ENCODE measurements at places on chromosomes 5 and 9.

DNA sequence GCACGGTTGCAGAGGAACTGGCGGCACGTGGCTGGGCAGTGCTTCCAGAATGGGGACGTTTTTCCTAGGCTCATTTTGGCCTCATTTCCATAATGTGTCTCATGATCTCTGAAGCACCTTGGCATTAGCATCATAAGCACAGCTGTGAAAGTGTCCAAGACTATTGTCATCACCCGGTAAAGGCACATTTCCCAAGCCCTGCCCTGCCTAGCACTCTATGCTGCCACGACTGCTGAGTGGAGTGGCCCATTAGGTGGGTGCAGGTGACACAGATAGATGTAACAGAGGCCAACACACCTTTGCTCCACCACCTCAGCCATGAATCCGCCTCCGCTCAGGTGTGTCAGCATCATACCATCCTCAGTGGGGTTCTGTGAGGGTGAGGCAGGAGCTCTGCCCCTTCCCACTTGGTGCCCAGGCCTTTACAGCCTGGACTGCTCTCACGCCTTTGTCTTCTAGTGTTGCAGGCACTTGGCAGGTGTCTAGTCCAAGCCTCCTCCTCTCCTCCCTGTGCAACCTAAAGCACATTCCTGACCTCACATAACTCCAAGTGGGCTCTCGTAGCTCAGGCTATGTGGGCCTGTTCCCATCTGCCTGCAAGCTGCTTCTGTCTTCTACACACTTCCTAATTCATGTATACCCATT is 213.0 kb downstream of the FSTL4 start:
- no peak for DNase-seq

- DNase-seq, result no peak
Measured at GRCh38 chr5:14059810-14060209, 83.3 kb upstream of the TRIO start.

- DNase-seq, result no peak
Measured at GRCh38 chr9:122128007-122128968, 31.3 kb downstream of the NDUFA8 start.

GRCh38 chr5:72326306-72326649 is 6.1 kb downstream of the PTCD2 start:
- no peak for DNase-seq

- no peak for DNase-seq
Measured at GRCh38 chr9:37972351-37972848, 68.5 kb upstream of the SLC25A51 start.

DNA sequence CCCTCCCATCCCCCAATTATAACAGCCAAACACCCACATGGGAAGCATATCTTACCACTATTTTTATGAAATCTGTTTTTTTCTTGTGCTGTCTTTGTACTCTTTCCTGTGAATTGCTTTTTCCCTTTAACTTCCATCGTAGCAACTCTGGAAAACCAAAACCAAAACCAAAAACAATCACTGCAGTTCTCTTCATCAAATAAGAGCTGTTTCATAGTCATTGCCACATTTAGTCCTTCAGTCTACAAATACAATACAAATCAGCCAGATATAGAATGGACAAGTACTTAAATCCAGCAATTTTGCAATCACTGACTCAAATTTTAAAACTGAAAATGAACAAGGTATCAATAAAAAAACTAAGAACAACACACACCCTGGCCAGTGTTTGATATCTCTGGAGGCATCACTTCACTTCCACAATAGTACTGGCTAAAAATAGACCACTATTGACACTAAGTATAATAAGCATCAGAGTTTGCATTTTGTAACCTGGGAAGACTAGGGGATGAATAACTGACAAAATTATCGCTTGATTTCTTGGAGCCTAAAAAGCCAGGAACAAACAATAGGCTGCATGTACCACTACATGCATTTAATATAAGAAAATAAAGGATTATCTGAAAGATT is 5.4 kb downstream of the PUM3 start:
- no peak for DNase-seq

DNA sequence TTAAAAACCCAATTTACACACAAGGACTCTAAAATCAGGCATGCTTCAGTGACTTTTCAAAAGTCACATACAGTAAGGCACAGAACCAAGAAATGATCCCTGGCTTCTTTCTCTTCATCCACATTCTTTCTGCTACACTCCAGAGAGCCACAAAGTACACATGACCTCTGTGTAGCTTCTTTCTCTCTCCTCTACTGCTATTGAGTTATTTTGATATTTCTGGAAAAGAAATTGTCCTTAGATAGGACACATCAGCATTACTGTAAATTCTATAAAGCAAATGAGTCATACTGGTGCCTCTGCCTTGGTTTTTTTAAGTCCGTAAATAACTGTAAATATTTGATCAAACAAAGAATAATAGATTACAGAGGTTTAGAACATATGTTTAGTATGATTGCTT is 96.3 kb downstream of the KIAA0825 start:
- DNase-seq, result no peak

- no peak for DNase-seq
Measured at GRCh38 chr9:111839987-111840386, 45.2 kb upstream of the SHOC1 start.

DNA sequence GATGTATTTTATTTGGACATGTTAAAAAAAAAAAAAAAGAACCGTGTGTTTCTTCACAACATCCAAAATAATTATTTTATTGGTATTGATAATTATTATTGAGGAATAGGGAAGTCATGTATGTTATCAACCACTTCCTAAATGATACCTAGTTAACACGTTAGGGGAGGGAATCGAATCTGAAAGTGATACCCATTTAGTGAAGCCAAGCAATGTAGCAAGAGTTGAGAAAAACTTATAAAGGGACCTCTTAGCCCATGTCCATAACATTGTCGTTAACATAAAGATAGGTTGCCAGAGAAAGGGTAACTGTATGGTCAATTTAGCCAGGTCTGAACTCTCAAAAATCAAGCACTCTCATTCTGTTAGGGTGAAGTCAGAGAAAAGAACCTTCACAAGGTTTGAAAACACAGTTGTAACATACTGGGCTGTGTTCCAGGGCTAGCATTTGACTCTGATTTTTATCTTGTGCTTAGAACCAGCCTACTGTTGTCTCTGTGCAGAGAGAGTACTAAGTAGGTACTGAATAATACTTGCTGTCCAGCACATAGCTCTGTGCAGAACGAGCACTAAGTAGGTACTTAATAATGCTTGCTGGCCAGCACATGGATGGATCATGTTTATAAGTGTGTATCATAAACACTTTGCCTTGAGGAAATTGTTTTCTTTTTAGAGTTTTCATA is 60.4 kb downstream of the GHR start:
- no peak for DNase-seq

- no peak for DNase-seq
Measured at GRCh38 chr9:93447655-93448054, 3.8 kb upstream of the FAM120A start.

- DNase-seq, result no peak
Measured at GRCh38 chr9:108273988-108274387, 581.8 kb downstream of the ACTL7B start.

- DNase-seq, result peak; percentile 23
Measured at GRCh38 chr5:37043693-37044092, 167.1 kb downstream of the NIPBL start.

DNA sequence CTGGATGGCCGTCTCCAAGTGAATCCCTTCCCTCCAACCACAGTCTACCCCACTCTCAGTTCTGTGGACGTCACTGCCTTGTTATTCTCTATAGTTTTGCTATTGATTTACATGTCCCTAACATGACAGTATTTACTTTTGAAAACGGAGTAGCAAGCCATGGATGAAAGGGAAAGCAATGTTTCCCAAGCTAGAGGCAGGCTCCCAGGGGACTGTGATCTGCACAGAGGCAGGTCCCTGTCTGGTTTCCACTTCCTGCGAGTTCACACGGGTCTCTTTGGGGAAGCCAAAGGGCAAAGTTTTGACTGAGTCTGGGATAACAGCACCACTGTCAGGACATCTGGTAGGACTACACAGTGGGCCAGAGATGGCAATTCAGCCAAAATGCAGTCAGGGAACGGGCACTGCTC is 12.7 kb downstream of the C9orf153 start:
- no peak for DNase-seq

GRCh38 chr5:30850866-30851265 is 342.6 kb upstream of the CDH6 start:
- no peak for DNase-seq

- no peak for DNase-seq
Measured at GRCh38 chr9:122302237-122303093, 37.8 kb downstream of the MRRF start.

GRCh38 chr5:111972080-111972479 is 215.1 kb upstream of the NREP start:
- DNase-seq, result no peak

GRCh38 chr5:143717400-143717799 is 94.6 kb upstream of the HMHB1 start:
- no peak for DNase-seq

DNA sequence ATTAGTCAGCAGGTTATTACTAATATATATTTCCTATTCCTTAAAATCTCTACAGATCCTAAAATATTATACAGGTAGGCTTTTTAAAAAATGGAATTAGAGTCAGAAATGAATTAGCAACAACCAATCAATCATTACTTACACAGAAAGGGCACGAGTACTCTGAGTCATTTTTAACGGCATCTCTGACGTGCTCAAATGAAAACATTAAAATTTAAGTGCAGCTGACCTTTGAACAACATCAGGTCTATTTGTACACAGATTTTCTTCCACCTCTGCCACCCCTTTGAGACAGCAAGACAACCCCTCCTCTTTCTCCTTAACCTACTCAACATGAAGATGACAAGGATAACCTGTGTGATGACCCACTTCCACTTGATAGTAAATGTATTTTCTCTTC is 19.1 kb downstream of the AUH start:
- no peak for DNase-seq

DNA sequence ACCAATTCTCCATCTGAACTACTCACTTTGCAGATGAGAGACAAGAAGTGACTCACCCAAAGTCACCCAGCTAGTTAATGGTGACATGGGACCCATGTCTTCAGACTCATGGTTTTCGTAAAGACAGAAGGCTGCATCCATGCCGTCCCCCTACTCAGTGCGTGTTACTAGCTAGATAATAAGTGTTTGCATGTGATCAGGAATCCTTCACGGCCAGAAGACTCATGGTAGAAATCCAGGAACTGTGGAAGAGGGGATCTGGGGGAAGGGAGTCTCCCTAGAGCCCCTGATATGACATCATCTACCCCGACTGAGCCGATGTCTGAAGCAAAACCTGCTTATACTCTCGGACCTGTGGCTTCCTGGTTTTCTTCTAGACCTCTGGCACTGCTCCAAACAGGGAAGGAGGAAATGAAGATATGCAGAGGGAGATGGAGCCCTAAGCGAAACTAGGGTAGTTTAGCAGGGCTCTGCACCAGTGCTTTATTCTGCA is 3.3 kb downstream of the RNF183 start:
- no peak for DNase-seq

DNA sequence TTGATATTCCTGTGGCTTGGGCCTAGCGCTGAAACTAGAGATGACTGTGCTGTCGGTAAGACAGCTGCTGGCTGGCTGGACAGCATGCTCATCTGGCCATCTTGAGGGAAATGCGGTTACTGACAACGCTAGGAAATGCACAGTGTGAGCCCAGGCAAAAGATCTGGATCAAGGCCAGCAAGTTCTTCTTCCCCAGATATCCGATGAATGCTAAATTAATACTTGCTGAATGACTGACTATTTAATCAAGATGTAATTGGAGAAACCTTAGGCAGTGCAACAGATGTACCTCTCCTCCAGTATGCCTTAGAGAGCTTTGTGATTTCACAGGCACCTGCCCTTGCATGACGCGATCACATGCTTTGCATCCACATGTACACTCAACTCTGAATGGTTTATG is 659.1 kb downstream of the EFNA5 start:
- DNase-seq, result no peak

GRCh38 chr5:141359790-141360426 is at the start of gene PCDHGB2:
Gene PCDHGB2, plus strand, starts transcription at chr5:141359994. Its CDS starts 142 bp downstream, at chr5:141360136.
- DNase-seq, result no peak

DNA sequence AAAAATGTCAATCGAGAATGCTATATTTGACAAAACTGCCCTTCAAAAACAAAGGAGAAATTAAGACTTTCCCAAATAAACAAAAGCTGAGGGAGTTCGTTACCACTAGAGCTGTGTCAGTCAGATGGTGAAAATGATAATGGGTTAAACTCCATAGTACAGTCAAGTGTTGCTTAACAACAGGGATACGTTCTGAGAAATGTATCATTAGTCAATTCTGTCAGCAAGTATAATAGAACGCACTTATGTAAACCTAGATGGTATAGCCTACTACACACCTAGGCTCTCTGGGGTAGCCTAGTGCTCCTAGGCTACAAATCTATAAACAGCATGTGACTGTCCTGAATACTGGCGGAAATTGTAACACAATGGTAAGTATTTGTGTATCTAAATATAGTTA is 138.7 kb downstream of the DRD1 start:
- DNase-seq, result no peak

DNA sequence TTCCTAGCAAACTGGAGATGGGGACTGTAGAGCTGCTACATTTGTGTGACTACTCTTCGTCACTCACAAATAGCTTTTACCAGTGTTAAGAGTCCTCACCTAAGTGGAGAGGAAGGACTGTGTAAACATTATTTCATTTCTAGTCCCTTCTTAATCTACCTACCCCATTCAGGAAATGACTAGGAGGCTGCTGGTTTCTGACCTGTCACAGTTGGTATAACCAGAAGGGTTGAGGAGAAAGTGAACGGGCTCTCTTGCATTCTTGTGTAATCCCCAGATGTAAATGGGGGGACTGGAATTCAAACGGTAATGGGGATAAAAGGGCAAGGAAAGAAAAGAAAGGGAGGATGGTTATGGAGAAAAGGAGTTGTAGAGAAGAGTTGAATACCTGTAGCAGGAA is 35.4 kb upstream of the BNIP1 start:
- no peak for DNase-seq

DNA sequence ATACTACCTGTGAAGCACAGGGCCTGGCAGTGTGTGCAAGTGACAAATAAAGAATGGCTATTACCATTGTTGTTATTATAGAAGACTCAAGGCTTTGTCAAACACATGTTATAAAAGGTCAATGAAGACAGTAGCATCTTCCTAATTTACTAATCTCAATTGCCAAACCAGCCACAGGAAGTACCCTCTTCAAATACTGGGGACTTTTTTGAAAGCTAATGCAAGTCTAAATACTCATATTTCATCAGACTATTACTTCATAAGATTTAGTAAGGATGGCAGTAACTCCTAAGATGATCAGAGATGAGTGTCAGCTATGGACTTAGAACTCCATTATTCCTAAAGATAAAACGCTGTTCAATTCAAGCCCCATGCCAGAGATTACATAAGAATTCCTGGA is 43.0 kb downstream of the GNAQ start:
- DNase-seq, result no peak

DNA sequence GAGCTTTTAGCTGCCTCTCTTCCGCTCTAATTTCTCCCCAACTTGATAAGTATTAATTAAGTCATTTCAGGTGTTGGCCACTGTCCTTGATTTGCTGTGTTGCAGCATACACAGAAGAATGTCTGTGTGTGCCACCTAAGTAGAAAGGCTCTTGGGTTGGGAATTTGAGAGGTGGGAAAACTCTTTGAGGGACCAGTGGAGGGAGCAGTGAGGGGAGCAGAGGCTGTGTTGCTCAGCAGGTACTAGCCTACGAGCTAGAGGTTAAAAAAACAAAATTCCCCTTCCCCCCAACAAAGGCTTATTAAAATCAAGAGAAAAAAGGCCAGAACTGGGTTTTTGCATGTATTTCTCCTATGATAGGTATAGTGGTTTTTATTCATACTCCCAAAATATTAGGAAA is 20.9 kb downstream of the RPS23 start:
- no peak for DNase-seq

All from nucleus accumbens (tissue), 56 donors.